ENCODE measurements at places on chromosomes 4 and X. TPM values are rescaled to one million over a fixed set of nuclear protein-coding genes. Genes with fewer than 3 reads are reported as not detected.

The ELF4 gene
- 12.8 TPM for polyA plus RNA-seq

The TMSB15B gene
- polyA plus RNA-seq = 22.6 TPM

The CT55 gene
- polyA plus RNA-seq = 0.20 TPM

The ITIH6 gene
- polyA plus RNA-seq = 0.05 TPM

The PABPC1L2A gene
- not detected for polyA plus RNA-seq

The PRR27 gene
- polyA plus RNA-seq = 0.09 TPM

The ATOH1 gene
- polyA plus RNA-seq = not detected

The FUNDC1 gene
- polyA plus RNA-seq = 31.6 TPM

The USP38 gene
- polyA plus RNA-seq = 28.3 TPM

The NPFFR2 gene
- 0.76 TPM for polyA plus RNA-seq

The ING2 gene
- polyA plus RNA-seq = 27.0 TPM

The TMPRSS11B gene
- 0.04 TPM for polyA plus RNA-seq

The COL4A6 gene
- 14.2 TPM for polyA plus RNA-seq

The SMARCA1 gene
- polyA plus RNA-seq = 130 TPM

The PPEF2 gene
- polyA plus RNA-seq = not detected

GRCh38 chr4:7299010-7299907, 106.9 kb downstream of the SORCS2 start:
- DNase-seq = no peak

GRCh38 chr4:94446386-94446785, 5.4 kb upstream of the PDLIM5 start:
- DNase-seq = no peak

DNA sequence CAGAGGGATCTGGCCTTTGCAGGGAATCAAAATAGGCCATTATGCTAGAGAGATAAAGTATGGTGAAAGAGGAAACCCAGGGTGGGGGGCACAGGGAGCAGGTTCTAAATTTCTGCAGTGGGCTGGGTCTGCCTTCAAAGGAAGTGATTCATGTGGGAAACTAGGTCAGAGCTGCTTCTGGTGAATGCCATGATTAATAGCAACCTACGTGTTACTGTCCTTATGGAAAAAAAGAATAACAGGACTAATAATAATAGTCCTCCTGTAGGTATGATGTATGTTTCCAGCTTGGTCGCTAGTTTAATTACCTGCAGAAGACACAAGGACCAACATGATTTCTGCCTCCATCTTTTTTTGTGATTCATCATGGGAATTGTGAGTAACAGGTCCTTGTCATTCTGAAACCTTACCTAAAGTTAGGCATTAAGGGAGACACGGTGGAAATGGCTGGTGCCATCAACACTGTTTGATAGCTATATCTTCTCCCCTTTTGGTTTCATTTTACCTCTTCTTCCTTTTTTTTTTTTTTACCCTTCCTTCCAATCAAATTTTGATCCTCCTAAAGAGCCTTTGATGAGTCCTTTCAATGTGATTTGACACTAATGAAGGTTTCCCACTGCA, 180.4 kb downstream of the CPEB2 start:
- DNase-seq = no peak

GRCh38 chr4:168844353-168845049, 165.6 kb downstream of the CBR4 start:
- DNase-seq = no peak

DNA sequence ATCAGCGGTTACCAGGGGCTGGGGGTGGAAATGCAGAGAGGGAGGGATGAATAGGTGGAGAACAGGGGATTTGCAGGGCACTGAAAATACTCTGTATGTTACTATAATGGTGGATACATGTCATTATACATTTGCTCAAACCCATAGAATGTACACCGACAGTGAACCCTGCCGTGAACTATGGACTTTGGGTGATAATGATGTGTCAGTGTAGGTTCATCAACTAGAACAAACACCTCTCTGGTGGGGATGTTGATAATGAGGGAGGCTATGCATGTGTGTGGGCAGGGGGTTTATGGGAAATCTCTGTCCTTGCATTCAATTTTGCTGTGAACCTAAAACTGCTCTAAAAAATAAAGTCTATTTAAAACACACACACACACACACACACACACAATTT, 11.5 kb downstream of the HPSE start:
- DNase-seq = no peak

DNA sequence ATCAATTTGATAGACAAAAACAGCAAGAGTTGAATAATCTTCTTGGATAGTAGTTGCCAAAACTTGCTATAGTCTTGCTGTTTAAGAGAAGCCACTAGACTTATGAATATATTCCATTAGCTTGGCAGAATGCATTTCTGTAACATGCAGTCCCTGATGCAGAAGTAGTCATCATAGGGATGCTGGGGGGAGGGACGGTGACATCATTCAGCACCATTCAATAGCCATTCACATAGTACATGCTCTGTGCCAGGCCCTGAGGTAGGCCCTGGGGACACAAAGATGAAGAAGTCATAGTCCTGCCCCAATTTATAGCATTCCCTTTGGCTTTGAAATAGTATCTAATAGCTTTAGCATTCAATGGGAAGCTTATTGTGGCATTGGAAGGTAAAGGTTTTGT, 185.5 kb upstream of the AFF2 start:
- no peak for DNase-seq

- no peak for DNase-seq
These were observed 50.8 kb downstream of the LRP2BP start for GRCh38 chr4:185344743-185345538.

DNA sequence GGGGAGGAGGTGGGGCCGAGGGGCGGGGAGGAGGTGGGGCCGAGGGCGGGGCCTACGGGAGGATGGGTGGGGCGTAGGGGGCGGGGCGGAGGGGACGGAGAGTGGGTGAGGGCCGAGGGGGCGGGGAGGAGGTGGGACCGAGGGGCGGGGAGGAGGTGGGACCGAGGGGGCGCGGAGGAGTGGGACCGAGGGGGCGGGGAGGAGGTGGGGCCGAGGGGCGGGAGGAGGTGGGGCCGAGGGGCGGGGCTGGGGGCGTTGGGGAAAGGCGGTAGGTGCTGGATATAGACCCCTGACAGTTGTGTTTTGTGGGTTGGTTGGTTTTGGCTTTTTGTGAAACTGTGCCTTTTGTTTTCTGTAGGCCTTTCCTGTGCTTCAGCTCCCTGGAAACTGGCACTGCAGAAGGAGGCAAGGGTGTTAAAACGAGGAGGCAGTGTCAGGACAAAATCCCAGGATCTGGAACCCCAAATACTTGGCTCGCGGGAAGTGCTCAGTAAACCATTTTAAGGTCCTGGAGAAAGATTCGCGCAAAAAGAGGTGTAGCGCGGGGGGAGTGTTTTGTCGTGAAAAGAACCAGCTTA, 580 bp upstream of the MMGT1 start:
- no peak for DNase-seq

GRCh38 chr4:82677327-82677726, 115.5 kb upstream of the TMEM150C start:
- DNase-seq = no peak

DNA sequence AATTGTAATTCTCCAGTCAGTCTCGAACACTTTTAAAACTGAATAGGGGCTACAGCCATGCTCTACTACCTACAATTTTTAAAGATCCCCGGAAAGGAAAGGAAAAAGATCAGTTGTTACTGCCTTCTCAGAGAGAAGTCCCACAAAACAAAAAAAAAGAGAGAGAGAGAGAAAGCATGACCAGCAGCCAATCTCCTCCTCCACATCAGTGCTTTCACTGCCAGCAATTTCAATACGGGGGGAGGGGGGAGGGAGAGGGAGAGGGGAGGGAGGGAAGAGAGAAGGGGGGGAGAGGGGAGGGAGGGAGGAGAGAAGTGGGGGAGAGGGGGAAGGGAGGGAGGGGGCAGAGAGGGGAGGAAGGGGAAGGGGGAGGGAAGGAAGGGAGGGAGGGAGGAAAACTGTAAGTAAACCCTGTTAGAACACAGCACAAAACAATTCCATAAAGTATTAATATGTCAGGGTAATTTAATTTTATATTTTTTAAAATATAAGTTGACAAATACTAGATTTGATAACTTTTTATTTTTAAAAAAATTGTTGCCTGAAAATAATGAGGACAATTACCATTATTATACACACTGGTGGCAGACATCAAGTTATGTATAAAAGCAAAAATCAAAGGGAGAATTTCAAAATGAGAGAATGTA, 108.0 kb downstream of the LRBA start:
- DNase-seq = no peak

GRCh38 chr4:106343865-106344646, 24.5 kb downstream of the GIMD1 start:
- no peak for DNase-seq

DNA sequence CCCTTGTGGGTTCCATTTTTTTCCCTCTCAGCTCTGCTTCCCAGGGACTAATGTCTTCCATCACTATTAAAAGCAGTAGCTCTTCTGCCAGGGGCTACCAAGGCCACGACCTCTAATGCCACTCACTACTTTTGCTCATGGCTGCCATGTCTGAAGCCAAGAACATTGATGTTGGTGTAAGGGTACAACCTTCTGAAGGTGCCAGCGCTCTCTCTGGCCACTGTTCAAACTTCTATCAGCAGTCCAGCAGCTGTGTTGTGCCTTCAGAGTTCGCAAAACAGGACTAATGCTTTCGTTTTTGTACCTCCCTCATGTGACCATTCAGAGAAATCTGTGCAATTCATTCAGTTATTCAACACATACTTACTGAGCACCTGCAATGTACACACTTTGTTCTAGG, 121.5 kb upstream of the ENPEP start:
- DNase-seq = no peak

DNA sequence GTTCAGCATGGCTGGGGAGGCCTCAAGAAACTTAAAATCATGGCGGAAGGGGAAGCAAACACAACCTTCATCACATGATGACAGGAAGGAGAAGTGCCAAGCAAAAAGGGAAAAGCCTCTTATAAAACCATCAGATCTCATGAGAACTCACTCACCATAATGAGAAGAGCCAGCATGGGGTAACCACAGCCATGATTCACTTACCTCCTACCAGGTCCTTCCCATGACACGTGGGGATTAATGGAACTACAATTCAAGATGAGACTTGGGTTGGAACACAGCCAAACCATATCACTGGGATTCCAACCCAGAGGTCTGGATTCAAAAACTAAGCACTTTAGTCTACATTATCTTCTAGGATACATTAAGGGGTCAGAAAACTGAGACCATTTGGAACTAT, 609.6 kb upstream of the SPANXN1 start:
- no peak for DNase-seq

- no peak for DNase-seq
These were observed 69.2 kb downstream of the GALNT7 start for GRCh38 chr4:173237762-173238161.

- DNase-seq = no peak
These were observed 55.3 kb upstream of the RAPGEF2 start for GRCh38 chr4:159047478-159048165.

DNA sequence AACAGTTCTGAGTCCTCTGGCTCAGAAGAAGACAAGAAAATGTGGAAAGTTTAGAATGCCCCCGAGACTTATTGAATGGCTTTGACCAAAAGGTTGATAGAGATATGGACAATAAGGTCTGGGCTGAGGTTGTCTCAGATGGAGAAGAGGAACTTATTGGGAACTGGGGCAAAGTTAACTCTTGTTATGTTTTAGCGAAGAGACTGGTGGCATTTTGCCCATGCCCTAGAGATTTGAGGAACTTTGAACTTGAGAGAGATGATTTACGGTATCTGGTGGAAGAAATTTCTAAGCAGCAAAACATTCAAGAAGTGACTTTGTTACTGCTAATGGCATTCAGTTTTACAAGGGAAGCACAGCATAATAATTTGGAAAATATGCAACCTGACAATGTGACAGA, 1549.3 kb upstream of the ADGRL3 start:
- DNase-seq = no peak

DNA sequence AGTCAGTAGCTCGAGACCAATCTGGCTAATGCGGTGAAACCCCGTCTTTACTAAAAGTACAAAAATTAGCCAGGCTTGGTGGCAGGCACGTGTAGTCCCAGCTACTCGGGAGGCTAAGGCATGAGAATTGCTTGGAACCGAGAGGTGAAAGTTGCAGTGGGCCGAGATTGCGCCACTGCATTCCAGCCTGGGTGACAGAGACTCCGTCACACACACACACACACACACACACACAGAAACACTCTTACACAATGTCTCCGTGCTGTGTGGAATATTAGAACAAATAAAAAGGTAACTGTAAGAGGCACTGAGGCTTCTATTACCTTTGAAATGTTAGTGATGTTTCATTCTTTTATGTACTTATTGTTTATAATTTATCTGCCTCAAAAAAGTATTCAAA, 326.6 kb downstream of the GPAT3 start:
- no peak for DNase-seq

GRCh38 chrX:44054863-44055601, 81.8 kb upstream of the NDP start:
- DNase-seq = no peak

GRCh38 chr4:57220172-57220571, 110.0 kb upstream of the IGFBP7 start:
- DNase-seq = no peak

GRCh38 chrX:24482823-24483415, 17.8 kb downstream of the PDK3 start:
- no peak for DNase-seq

- no peak for DNase-seq
These were observed 30.6 kb downstream of the USP46 start for GRCh38 chr4:52628543-52628942.

- no peak for DNase-seq
These were observed 1925.5 kb downstream of the ARAP2 start for GRCh38 chr4:34318773-34319172.

- no peak for DNase-seq
These were observed 162.5 kb downstream of the PRDM5 start for GRCh38 chr4:120760047-120760446.

GRCh38 chr4:189787216-189788031, 153.2 kb upstream of the FRG1 start:
- DNase-seq = no peak

- DNase-seq = no peak
These were observed 77.0 kb upstream of the ARMCX2 start for GRCh38 chrX:101736651-101737050.
